ENCODE measurements at places on chromosomes 2 and 18.

- no peak for DNase-seq
These were observed 344.9 kb downstream of the DCDC2C start for GRCh38 chr2:4047961-4048891.

DNA sequence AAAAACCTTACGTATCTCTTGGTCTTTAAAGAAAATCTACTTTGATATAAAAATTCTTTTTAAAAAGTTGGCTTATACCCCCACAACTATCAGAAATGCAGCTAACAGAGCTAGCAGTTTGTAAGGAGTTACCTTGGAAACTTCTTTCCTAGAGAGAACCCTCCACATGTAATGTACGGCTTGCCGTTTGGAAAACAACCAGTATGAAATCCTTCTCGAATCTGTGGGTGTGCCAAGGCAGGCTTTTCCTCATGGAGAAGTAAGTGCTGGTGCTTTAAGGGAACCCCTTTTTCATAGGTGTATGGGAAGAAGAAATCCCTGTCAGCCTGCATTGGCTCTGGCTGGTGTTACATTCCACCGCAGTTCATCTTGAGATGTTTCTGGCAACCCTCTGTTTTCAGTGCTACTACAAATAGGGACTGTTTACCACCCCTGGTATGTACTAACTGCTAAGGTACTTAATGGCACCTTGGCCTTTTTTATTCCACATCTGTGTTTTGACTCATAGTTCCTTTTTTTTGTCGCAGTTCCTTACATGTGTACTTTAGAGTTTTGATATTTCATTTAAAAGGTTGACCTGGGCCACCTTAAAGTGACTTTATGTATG lies 248.4 kb downstream of the FHOD3 start:
- DNase-seq = no peak

GRCh38 chr2:51231071-51231470 lies 199.1 kb upstream of the NRXN1 start:
- no peak for DNase-seq

GRCh38 chr2:128721096-128721495 lies 402.4 kb upstream of the HS6ST1 start:
- no peak for DNase-seq

GRCh38 chr2:64128943-64129391 lies 15.3 kb downstream of the PELI1 start:
- no peak for DNase-seq

DNA sequence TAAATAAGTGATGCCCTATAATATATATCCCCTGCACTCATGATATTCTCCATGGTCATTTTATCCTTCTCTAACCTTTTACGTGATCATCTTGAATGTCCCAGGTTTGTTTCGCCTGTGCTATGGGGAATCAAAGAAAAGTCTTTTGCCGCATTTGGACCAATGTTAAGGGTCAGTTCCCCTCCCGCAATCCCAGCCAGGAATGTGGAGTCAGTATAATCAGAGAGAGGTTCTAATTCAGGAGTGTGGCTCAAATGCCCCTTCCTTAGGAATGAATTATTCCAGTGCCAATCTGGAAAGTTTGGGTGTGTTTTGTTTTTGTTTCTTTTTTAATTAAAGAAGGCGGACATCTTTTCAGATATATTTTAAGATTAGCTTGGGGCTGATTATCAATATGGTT lies 41.8 kb downstream of the PMS1 start:
- DNase-seq = no peak

DNA sequence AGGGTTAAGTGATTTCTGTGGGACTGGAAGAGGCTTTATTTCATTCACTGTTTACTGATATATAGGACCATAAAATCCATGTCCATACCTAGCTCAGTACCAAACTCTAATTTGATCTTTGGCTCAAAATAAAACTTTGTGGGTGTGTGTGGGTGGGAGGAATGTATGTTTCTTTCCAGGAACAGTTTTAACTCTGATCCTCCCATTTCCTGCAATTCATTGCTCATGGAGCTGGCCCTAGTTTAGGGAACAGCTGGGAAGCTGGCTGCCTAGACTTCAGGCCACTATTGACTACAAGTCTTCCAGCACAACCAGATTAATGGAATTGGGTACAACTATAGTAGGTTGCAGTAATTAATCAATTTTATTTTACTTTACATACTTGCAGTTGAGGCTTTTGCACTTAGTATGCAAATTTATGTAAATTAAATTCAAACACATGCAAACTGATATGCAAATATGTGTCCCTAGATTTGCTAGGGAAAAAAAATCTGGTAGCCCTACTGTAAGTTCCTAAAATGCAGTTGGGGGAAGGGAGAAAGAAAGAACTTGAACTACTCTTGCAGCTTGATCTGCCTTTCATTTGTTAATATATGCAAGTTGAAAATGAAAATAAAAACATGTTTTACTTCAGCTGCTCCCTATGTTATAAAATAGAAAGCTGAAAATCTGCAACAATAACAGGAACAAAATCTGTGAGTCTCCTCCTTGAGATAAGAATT lies 1070.3 kb upstream of the CELF4 start:
- no peak for DNase-seq

DNA sequence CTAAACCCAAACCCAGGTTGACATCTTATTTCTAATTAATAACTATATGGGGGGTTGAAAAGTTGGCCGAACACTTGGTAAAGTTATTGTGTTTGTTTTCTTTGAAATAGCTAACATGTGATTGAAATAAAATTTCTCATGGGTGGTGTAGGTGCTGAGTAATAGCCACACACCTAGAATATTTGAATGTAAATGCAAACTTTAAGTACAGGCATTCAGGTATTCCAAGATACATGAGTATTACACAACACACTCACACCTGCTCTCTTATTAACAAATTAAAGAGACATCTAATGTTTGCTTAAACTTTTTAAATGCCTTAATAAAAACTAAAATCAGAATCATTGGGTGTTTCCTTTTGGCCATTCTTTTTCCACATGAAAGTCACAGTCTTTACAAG lies 165.5 kb downstream of the EHBP1 start:
- no peak for DNase-seq

DNA sequence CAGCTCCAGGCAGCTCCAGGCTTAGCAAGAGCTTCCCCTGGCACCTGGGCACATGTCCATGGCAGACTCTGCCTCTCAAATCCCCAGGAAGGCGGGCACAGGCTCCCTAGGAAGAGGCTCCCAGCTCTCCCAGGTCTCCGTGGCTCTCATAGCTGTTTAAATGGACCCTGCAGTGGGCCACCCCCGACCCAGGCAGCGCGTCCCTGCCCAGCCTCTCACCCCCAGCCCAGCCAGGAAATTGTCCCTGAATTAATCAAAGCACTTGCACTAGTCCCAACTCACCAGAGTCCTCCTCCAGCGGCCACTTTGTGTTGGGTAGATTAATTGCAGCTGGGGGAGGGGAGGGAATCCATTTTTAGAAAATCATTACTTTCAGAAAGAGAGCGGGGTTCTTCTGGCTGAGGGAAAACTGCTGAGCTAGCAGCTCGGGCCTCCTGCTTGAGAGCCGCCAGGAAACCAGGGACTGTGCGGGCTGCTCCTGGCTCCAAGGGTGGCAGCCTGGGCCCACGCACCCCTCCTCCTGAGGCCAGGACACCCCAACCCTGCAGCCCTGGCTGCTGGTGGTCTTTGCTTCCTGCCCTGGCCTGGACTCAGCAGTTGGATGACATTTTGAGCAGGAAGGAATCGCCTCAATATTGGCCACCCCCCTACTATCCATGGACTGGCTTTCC lies 36.0 kb downstream of the SMAD7 start:
- no peak for DNase-seq

DNA sequence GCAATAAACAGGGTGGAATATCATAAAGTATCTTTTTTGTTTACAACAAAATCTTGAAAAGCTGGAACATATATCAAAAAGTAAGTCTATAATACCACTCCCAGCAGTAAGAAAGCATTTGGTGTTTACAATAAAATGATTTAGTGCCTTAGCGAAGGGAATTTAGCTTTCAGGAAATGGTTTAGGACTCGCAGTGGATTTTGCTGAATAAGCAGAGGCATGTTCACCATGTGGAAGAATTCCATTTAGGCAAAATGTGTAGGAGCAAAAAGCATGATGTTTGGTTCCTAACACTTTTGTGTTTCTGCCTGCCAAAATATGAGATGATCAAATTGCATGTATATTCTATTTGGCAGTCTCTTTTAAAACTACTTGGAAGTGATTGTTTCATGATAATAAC lies 163.6 kb downstream of the AGPS start:
- DNase-seq = no peak

DNA sequence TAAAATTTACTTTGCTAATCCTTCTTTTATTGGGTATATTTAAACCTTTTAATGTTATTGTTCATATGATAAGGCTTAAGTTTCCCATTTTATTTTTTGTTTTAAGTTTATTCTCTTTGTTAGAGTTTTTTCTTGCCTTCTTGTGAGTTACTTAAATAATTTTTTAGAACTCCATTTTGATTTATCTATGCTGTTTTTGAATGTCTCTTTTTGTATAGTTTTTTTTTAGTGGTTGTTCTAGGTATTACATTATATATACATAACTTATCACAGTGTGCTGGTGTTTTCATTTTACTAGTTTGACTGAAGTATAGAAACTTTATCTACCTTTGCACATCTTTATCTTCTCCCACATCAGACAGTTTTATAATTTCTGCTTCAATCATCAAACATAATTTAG lies 49.4 kb upstream of the TGFA start:
- DNase-seq = no peak

DNA sequence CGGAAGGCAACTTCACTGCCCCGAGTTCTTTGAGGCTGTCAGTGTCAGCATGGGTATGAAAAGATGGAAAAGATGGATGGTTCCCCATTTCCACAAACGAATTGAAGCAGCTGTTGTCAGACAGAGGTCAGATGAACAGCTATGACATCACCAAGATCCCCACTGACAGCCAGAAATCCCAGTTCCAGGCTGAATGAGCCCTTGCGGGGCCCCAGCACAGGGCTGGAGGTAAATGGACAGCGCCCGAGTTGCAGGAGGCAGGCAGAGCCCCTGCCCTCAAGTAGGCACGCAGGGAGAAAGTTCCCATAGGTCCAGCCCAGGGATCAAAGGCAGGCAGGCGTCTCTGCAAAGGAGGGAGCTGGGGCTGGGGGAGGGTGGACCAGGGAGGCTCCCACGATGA lies 169.5 kb upstream of the AGAP1 start:
- DNase-seq = no peak

GRCh38 chr2:170848587-170848986 lies 31.9 kb downstream of the GAD1 start:
- DNase-seq = no peak

DNA sequence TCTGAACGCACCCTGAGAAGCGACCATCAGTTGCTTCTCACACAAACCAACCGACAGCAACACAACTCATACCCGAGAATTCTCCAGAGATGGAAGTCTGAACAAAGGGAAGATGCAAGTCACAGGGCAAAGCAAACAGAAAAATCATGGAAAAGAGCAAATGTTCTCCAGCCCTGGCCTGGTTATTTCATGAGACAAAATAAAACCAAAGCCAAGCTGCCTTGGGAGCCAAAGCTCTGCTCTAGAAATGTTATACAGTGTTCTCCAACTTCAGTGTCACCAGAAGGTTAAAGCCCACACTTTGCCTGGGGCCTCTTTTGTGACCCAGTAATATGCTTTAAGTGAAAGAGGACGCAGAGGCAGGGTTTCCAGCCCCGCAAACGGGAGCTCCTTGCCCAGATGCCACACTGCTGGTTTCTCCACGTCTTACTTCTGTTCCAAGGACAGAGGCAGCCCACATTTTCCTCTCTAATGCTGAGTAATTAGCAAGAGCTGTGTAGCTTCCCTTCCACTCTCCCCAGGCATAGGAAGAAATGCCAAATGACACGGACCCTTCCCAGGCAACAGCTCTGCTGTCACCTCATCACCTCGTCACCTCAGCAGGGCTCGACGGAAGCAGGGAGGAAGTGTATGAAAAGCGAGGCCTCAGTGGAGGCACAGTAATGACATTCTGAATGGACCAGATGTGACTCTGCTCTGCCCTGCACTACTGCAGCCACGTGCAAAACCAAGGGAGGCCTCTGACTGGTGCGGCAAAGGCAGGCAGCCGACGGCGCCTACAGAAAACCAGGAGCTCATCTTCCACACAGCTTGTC lies 64.7 kb downstream of the FBXO15 start:
- DNase-seq = no peak

GRCh38 chr18:38933910-38934510 lies 1368.4 kb upstream of the CELF4 start:
- DNase-seq = no peak

DNA sequence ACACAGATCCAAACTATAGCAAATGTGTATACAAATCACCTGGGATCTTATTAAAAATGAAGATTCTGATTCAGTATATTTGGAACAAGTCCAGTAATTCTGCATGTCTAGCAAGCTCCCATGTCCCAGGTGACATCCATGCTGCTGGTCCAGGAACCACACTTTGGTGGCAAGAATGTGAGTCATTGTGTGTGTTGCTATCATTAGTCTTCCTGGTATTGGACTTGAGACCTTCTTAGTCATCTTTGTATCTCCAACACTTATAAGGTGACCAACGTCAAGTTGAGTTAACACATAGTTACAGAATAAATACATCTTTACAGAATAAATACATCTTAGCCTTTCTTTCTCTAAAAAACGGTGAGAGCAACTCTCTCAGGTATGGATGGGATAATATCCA lies 107.9 kb upstream of the NDUFV2 start:
- no peak for DNase-seq

GRCh38 chr2:54513363-54513715 lies 57.2 kb downstream of the SPTBN1 start:
- no peak for DNase-seq

DNA sequence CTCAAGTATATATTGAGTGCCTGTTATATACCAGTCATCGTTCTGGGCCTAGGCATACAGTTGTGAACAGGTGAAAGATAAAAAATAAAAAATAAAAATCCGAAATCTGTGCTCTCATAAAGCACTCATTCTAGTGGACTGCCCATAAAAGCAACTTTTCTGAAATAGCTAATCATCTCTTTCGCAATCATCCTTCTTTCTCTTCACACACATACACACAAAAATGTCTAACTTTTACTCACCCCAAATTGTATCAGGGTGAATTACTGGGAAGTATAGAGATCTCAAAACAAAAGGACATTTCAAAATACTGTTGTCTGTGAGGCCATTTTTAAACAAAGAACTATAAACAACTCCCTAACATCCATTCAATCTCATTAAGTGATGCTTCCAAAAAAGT lies 29.6 kb upstream of the ORC2 start:
- DNase-seq = no peak

GRCh38 chr2:234444893-234445292 lies 52.0 kb downstream of the ARL4C start:
- no peak for DNase-seq

DNA sequence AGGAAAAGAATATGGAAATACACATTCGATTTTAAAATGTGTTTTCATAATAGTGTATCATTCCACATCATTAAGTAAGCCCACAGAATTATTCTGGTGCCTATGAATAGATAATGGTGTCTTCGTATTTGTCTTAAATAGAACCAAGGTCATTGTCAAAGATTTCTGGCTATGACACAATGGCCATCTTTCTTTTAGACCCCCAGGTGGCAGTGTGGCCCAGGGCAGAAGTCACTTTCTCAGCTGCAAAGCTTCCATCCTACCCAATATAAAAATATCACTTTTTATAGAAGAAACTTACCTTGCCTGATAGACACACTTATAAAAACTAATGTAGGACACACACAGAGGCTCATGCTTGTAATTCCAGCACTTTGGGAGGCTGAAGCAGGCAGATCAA lies 57.5 kb downstream of the ZRANB3 start:
- DNase-seq = no peak

- no peak for DNase-seq
These were observed 2.1 kb downstream of the SOX11 start for GRCh38 chr2:5694306-5694705.

- DNase-seq = no peak
These were observed 29.2 kb downstream of the GULP1 start for GRCh38 chr2:188320861-188321260.

- DNase-seq = no peak
These were observed 75.4 kb downstream of the KLF7 start for GRCh38 chr2:207090389-207090788.

- no peak for DNase-seq
These were observed 129.5 kb upstream of the CAVIN2 start for GRCh38 chr2:191976436-191976835.

Data from DMS 273 treated with DMSO at 0.1 percent for 48 hours (cell line).